ENCODE measurements at places on chromosomes 4 and X. TPM values are rescaled to one million over a fixed set of nuclear protein-coding genes. Genes with fewer than 3 reads are reported as not detected.

GRCh38 chr4:86596807-86597206 is 2.7 kb downstream of the PTPN13 start:
- DNase-seq: no peak

- DNase-seq: no peak
Observed at GRCh38 chr4:40299811-40300292, 35.3 kb upstream of the CHRNA9 start.

DNA sequence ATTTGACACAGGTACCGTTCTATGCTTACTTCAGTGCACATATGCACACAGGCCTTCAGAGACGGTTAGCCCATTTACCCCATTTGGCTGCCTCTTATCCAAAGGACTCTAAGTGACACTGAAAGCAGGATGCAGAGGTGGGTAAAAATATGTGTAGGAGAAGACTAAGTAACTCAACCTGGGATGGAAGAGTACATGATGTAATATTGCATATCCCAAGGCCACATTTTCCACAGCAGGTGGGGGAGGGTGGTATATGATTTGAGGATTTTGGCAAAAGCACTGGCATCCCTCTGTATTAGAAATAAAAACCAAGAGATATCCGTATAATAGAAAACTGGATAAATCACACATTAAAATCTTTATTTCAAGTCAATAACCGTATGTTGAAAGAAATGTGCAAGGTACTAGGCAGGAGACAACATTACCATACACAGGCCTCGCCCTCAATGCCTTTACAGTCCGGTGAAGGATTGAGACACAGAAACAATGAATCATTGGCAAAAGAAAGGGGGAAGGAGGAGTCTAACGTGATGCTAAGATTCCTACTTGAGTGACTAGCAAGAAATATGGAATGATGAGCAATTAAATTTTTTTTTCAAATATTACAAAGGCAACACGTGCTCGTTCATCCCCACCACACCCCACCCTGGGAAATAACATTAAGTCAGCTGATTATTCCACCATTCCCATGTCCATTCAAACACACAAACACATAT is 161.0 kb upstream of the RASGEF1B start:
- DNase-seq: no peak

DNA sequence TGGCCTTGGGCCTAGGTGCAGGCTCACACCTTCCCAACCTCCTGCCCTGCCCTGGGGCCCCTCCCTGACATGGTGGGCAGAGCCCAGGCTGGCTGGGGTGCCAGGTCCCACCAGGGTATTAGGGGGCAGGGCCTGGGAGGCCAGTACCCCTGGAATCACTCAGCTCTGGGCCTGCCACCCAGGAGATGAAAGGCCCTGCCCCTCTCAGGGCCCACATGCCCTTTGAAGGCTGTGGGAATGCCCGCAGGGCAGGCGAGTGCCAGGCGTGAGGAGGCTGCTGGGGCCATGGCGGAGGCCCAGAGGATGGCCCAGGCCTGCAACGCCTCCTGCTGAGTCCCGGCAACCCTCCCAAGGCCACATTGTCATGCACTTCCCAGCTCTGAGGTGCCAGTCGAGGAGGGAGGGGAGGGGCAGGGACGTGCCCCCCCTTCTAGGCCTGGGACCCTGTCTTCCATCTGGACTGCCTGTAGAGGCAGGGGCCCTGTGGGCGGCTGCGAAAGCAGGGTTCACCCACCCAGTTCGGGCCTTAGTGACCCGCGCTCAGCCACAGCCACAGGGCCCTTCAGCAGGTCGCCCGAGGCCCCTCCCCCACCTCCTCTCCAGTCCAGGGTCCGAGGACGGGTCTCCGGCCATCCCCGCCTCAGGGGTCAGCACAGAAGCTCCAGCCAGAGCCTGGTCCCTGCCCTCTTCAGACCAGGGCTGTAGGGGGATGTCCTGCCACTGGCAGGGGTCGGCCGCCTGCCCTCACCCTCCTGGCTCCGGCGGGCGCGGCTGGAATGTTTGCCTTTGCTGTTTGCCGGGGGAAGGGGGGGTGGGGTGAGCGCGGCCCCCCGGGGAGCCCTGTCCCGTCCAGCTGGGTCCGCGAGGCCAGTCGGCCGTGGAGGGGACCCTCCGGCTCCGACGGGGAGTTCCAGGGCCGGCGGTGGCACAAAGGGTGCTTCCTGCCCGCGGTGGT is 26.7 kb upstream of the FGFR3 start:
- DNase-seq: no peak

DNA sequence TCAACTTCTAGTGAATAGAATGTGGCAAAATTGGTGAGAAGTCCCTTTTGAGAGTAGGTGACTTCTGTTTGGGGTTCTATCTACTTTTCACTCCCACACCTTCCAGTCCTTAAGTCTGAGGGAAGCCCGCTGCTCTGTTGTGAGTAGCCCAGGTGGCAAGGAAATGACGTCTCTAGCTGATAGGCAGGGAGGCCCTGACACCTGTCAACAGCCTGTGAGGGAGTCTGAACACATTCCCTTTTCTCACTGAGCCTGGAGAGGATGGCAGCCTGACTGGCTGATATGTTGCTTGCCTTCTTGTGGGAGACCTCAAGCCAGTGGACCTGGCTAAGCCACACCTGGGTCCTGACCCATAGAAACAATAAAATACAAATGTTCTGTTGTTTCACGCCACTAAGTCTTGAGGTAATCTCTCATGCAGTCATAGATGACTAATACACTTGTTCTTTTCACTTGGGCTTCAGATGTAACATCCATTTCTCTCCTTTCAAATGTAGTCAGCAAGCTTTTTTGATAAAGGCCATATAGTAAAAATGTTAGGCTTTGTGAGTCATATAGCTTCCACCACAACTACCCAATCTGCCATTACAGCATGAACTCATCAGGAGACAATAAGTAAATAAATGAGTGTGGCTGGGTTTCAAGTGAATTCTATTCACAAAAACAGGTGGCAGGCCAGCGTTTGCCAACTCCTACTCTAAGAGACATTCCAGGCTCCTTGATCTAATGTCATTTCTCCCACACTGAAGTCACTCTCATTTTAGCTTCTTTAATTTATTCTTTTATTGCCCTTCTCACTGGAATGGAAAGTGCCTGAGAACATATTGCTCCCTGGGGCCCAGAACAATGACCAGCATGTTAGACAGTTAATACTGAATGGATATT is 265.1 kb upstream of the MAD2L1 start:
- DNase-seq: no peak

GRCh38 chrX:131802836-131803626 is 220.1 kb upstream of the STK26 start:
- DNase-seq: peak; percentile 44

DNA sequence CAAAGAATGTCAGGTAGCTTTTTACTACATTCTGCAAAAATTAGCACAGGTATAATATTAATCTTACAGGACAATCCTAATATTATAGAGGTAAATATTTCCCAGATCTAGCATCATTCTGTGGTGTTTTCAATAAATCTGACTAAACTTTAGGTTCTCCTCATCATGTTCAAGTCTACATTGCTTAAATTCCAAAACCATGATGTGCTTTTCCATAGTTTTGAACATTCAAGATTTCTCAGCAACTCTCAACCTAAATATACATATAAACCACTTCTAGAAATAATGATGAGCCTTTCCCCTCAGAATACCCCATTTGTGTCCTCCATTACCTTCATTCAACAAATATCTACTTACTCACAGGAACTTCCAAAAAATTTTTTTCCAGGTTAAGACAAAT is 23.1 kb downstream of the EIF4E start:
- DNase-seq: no peak

DNA sequence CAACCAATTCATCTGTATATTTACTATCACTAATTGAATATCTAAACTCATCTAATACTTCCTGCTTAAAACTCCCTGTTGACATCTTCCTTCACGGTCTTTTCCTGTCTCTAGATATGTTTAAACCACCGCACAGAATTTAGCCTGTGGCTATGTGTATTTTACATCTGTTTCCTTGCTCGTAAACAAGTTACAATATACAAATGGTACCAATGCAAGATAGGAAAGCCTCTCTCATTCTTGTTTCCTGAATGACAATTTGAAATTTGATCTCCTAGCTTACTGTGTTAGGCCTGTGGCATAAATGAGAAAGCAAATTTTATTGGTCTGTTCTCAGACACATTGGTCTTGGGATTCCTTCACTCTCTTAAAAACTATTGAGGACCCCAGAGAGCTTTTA is 89.7 kb upstream of the PCDH7 start:
- no peak for DNase-seq

DNA sequence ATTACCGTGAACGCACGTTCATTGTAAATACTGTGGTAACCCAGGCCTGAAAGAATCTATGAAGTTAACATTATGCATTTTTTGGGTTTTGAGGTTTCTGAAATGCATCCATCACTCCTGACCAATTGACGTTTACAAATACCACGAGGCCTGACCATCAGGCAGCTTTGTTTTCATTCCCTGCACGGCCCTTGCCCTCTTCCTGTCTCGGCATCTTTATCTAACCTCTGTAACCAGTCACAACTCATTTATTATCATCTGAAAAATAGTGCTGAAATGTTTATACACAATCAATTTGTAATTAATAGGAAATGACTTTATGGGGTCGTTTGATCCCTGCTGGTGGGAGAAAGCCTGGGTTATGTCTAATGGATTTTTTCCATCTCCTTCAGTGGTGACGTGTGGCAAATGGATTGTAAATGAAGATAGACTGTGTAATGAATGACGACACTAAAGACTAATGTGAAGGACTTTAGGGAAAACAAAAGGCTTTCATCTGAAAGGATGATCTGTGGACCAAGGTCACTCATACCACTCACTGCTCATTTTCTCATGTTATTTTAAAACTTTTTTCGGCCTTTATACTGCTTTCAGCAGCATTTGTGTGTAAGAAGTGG is 102.7 kb upstream of the SORBS2 start:
- peak; percentile 52 for DNase-seq

- peak; percentile 37 for DNase-seq
Observed at GRCh38 chr4:164261831-164262230, 492.1 kb upstream of the SMIM31 start.

GRCh38 chr4:1154126-1154522 is 18.3 kb downstream of the SPON2 start:
- DNase-seq: no peak

DNA sequence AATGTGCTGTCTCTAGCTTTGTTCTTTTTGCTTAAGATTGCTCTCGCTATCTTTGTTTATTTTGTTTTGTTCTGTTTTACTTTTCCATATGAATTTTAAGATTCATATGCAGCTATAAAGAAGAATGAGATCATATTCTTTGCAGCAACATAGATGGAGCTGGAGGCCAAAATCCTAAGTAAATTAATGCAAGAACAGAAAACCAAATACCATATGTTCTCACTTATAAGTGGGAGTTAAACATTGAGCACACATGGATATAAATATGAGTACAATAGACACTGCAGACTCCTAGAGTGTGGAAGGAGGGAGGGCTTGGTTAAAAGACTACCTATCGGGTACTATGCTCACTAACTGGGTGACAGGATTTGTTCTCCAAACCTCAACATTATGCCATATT is 237.8 kb downstream of the TRAM1L1 start:
- no peak for DNase-seq

- no peak for DNase-seq
Observed at GRCh38 chr4:622071-622995, 3.0 kb upstream of the PDE6B start.

DNA sequence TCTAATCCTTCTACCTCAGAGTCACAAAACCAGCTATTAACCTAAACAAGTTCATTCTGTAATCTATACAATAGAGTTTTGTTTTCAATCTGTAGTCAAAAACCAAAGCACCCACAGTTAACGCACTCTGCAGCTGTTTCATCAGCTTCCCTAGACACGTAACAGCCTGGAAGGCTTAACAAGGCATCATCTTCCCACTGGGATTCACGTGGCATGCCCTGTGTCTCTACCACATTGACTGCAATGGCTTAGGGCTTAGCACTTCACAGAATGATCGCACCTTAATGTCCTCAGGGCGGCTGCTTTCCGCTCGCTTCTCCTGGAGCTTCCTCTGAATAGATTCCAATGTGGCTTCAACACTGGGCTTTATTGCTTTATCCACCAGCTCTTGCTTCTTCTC is 49.7 kb upstream of the NAP1L5 start:
- no peak for DNase-seq

DNA sequence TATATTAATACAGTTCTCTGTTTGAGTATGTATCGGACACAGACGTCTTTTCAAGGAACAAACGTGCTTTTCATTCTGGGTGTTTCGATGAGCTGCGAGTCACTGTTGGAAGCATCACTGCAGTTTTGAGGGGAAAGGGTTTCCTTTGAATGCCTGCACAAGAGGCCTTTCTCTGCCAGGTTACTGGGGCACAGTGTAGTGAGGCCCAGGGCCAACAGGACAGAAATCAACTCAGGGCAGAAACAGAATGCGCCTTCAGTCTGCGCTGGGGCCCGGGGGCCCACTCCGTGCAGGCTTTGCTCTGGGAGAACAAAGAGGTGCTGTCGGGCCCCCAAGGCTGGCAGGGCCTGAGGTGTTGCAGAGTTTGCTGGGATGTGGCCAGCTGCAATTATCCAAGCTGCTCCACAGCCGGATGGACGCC is 2.3 kb upstream of the PPP2R3B start:
- no peak for DNase-seq

DNA sequence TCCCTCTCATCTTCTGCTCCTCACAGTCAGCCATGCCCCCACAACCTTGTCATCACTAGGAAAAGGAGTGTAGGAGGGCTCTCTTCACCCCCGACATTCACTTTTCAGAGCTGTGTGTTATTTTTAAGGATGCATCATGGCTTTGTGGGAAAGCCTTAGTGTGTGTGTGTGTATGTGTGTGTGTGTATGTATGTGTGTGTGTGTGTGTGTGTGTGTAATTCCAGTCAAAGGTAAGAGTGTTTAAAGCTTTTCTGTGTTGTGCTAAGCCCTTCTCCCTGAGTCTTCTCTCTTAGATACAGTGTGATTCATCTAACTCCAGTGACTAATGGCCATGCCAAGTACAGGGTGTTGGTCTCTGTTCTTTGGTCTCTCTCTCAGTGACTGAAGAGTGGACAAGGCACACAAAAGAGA is 76.6 kb downstream of the CHIC2 start:
- peak; percentile 19 for DNase-seq

DNA sequence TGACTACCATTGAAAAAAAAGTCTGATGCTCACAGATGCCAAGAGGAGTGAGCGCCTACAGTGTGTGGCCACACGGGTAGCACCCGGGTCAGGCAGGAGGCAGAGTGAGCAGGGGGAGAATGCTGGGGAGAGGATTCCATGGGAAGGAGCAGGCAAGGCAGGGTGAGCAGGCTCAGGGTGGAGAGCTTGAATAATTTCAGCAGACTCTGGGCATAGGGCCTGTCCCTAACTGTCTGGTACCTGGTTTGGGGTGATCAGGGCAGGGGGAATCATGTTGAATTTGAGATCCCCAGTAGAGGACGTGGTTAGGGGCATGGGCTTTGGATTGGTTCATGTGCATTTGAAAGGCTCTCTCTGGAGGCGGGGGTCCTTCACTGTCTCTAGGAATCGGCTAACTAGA is 51.2 kb upstream of the TLR3 start:
- DNase-seq: no peak

- DNase-seq: no peak
Observed at GRCh38 chrX:139811942-139812629, 104.1 kb upstream of the MCF2 start.

GRCh38 chr4:39369301-39369700 is 3.1 kb upstream of the RFC1 start:
- no peak for DNase-seq

GRCh38 chr4:77471821-77472495 is 133.7 kb upstream of the CXCL13 start:
- DNase-seq: no peak

The ZMAT1 gene
- total RNA-seq: not detected

The KLB gene
- not detected for total RNA-seq

The CSN1S1 gene
- total RNA-seq: not detected

The TRIML2 gene
- total RNA-seq: not detected

The GAGE1 gene
- total RNA-seq: not detected

The USP26 gene
- total RNA-seq: not detected

The TCEAL6 gene
- total RNA-seq: not detected

The KLKB1 gene
- not detected for total RNA-seq

The MAOB gene
- not detected for total RNA-seq

The AFF1 gene
- 14.5 TPM for total RNA-seq

The UGT2B15 gene
- total RNA-seq: not detected
